ENCODE measurements at places on chromosomes 1 and 21.

GRCh38 chr1:114122941-114123618 is 30.6 kb downstream of the SYT6 start:
- no peak for ATAC-seq

DNA sequence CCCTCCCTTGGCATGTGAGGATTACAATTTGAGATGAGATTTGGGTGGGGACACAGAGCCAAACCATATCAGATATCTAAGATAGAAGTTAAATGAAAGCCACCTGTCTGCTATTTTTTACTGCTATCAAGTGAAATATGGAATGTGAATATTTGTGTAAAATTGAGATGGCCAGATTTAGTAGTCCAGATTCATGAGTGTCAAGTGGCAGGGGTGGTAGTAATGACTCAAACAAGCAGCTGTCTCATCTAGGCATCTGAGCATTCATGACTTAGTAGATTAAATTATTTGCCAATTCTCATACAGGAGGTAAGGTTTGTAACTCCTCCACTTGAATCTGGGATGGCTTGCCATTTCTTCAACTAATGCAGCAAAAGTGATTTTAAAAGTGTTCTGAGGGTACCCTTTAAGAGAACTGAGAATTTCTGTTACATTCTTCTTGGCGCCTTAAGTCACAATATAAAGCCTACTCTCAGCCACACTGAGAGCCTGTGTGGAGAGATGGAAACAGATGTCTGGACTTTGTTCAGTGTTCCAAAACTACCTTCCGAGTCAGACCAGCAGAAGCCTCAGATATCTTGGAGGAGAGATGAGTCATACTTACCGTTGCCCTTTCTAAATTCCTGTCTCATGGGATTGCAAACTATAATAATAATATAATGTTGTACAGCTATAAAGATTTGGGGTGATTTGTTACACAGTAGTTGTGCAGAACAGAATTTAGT is 1065.6 kb upstream of the TMPRSS15 start:
- ATAC-seq = no peak

GRCh38 chr1:84726593-84727499 is 36.6 kb upstream of the SSX2IP start:
- ATAC-seq = no peak

- ATAC-seq = no peak
Observed at GRCh38 chr1:47568763-47569162, 130.9 kb downstream of the FOXD2 start.

GRCh38 chr21:46048926-46049889 is 48.7 kb upstream of the COL6A2 start:
- ATAC-seq = no peak

DNA sequence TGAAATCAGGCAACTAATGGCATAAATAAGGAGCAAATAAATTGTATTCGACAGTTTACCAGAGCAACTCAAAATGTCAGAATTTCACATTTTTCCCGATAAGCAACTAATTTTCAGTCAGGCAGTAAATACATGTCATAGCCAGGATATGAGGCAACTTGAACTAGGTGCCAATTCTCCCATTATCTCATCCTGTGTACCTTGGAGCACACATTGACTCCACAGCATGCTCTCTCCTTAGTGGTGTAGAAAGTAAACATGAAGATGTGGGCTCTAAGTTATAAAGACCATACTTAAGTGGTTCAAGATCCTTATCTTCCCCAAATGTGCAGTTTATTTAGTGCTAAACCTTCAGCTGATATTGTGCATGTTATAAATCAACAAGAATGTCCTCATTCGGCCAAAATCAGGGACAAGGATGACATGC is 197.8 kb downstream of the VAV3 start:
- ATAC-seq = no peak

DNA sequence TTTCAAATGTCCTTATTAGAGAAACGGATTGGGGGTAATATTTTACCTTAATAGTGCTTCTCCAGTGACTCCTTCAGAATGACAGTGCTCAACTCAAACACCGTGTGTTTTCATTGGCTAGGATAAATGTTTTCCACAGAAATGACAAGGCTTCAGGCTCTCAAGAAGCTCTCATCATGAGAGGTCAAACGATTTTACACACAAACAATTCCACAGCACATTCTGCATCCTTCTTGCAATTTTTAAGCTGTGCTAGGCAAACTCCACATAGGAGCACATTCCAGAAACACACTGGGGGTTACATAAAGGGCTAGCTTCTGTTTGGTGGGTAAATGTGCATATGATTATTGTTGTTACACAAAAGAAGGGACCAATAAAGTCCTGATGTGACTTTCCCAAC is 75.5 kb upstream of the IPO9 start:
- ATAC-seq = no peak

DNA sequence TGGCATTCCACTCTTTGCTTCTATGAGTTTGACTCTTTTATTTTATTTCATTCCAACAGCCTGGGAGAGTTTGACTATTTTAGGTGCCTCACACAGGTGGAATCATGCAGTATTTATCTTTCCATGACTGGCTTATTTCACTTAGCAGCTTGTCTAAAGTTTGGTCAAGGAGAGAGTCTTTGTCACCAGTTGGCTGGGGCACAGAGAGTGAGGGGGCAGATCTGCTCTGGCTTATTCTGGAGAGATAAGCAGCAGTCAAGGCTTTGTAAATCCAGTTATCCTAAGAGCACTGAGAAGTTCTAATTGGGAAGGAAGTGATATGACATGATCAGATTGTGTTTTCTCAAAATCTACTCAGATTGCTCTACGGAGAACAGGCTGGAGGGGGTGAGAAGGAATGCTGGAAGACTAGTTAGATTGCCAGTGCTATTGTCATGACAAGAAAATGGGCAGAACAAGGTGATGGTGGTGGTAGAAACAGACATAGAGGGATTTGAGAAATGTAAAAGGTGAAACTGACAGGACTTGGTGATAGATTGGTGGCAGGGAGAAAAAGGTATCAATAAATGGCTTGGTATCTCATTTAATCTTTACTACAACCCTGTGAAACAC is 12.1 kb upstream of the CTTNBP2NL start:
- no peak for ATAC-seq

- ATAC-seq = peak; percentile 57
Observed at GRCh38 chr1:152034654-152035538, 1.9 kb downstream of the S100A11 start.

GRCh38 chr1:9559673-9560072 is 20.4 kb downstream of the SLC25A33 start:
- no peak for ATAC-seq

DNA sequence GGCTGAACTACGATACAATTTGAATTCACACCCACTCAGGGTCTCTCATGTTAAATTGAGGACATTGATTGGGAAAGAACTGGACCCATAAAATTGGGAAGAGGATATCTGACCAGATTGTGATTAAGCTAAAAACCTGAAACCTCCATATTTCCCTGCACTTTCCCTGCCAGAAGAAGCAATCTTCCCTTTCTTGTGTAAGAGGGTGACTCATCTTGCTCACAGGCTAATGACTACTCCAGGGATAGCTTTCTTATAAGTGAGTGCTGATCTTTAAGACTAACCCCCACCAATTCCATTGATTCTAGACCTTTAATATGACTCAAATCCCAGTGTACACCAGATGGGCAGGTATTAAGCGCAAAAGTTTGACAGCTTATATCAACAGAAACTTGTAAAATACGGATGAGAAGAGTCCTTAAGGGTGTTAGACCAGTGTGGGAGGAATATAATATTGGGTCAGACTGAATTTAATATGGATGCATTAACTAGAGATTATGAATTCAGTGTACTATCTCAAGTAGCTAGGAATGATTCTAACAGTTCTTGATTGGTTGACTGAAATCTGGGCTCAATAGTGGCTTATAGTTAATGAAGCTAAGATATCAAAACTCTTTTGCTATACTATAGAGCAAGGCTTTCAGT is 12.1 kb upstream of the SGIP1 start:
- no peak for ATAC-seq

DNA sequence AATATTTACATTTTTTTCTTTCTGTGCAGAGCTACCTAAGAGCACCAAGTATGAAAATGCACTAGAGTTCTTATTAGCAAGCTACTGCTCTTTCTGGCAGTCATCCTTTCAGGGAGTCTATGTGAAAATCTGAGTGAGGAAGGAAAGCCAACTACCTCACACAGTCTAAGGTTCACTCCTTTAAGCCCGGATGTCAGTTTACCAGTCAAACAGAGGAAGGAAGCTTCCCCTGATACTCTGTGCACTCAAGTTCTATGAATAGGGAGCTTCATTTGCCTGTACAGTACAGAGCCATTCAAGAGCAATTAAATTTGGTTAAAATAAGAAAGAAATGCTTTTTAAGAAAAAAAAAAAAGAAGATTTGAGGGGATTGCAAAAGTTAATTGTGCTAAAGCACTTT is 6.9 kb downstream of the COL11A1 start:
- no peak for ATAC-seq

DNA sequence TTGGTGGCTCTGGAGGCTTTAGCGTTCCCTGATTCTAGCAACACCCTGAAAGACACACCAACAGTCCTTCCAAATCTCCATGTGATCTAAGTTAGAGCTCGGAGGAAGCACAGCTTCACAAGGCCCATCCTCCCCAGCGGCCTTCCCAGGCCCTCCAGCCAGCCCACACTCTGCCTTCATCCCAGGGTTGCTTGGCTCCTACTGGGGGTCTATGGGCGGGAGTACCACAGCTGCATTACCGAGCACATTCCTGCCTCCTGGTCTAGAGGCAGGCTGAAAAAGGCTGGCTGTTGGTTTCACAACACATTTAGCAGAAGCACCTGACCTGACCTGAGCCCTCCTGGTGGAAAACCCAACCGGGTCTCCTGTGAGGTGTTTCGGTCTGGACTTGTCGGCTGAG is 54.7 kb upstream of the TRIM67 start:
- ATAC-seq = no peak

GRCh38 chr1:232518349-232518748 is 111.6 kb downstream of the SIPA1L2 start:
- no peak for ATAC-seq

DNA sequence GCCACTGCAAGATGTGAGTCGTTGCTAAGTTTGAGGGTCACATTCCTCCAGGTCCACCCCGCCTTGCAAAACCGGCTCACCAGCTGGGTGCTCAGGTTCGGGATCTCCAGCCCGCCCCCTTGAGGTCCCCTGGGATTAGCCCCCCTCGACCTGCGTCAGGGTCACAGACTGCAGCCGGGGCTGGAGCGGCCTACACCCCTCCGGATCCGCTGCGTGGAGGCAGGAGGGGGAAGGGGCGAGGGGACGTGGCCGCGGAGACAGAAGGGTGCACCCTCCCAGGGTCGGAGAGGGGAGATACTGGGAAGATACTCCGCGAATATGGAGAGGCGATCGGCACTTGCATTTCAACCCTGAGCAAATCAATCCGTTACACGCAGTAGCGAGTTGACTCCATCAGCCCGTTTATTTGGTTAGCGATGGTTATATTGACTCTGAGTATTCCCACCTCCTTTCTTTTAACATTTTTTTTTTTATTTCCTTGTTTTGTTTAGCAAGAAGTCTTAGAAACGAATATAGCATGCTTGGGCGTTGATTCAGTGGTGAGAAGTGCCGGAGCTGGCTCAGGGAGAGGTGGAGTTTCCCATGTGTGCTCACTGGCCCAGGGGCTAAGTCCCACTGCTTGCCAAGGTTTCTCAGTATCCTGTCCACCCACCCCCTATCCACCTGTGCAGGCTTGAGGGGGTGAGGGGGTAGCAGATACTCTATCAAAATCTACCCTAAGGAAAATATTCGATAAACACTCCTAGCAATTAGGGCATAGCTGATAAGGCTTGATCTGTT is 997 bp downstream of the IFNAR2 start:
- ATAC-seq = peak; percentile 30

GRCh38 chr1:226617109-226617508 is 68.5 kb downstream of the STUM start:
- no peak for ATAC-seq

- ATAC-seq = no peak
Observed at GRCh38 chr1:243746751-243747150, 103.3 kb downstream of the AKT3 start.

GRCh38 chr1:112544751-112545150 is 36.0 kb downstream of the WNT2B start:
- no peak for ATAC-seq

GRCh38 chr1:45123358-45123757 is 83.0 kb downstream of the ZSWIM5 start:
- ATAC-seq = no peak

GRCh38 chr1:2283991-2284895 is 56.1 kb downstream of the SKI start:
- ATAC-seq = no peak

DNA sequence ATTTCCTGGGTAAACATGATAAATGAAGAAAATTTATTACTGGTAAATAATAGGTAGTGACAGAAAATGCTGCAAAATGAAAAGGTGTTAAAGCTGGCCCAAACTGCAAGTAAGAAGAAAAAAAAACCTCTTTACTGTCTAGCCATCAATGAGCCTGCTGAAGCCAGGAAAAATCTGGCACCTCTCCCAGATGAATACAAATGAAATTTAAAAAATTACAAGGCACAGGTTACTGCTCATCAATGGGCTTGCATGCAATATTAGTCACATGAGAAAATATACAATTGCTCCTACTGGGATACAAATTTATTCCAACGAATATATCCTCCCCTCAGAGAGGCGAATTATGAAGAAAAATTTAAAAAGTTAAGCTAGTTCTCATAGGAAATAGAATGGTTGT is 1422.5 kb downstream of the KCNT2 start:
- ATAC-seq = no peak

DNA sequence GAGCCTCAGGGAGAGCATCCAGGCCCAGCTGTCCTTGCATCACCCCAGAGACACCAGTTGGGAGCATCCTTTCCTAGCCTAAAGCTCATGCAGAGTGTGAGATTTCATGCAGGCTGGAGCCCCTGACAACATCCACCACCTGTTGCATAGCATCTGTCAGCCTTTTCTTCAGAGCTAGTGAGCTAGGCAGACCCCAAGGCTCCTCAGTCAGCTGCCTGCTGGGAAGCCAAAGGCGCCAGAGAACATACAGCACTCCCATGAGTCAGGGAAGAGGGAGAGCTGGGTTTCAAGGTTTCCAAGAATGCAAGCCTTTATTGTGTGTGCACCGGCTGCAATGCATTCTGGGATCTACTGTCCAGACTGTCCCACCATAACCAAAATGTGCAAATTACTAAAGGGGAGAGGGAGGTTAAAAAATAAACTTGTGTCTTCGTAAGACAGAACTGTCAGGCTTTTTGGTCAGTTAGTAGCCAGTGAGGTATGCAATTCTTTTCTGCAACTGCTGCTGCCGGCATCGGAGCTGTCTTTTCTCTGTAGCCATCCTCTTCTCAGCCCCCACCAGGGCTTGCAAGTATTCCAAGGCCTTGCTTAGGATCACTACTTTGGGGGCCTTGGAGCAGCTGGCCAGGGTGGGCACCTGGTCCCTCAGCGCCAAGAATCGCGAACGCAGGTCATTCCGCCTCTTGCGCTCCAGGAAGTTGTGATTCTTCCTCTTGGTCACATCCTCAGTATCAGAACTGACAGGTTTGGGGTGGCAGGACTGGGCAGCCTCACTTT is 4.6 kb downstream of the MYCL start:
- ATAC-seq = no peak

DNA sequence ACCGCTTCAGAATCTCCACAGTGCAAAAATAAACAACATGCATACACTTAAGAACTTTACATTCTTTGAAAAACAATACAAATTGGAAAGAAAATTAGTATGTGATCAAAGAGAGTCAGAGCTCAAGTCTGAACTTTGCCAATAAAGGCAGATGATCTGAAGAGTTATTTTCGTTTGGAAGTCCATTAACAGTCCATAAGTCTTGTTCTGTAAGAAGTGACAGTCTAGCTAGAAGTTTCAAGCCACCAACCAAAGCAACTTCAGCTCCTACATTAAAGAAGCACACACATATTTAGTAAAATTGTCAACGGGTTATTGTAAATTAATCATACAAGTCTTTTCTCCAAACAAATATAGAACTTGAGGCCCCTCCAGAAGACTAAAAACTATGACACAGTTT is 20.7 kb downstream of the ANGEL2 start:
- ATAC-seq = no peak

- no peak for ATAC-seq
Observed at GRCh38 chr1:111988377-111988742, 1.1 kb downstream of the KCND3 start.

All from activated T-helper 17 cell treated with anti-CD3 and anti-CD28 coated beads, Interleukin-2, amount 50 U/mL, for 72 hours (primary cell).